ENCODE measurements at places on chromosomes 2 and 18.

GRCh38 chr2:42812899-42813479 lies 20.6 kb upstream of the HAAO start:
- DNase-seq = no peak

- DNase-seq = no peak
These were observed 11.0 kb upstream of the CBLN2 start for GRCh38 chr18:72555101-72555500.

- DNase-seq = no peak
These were observed 297.1 kb downstream of the AFF3 start for GRCh38 chr2:99845296-99845695.

DNA sequence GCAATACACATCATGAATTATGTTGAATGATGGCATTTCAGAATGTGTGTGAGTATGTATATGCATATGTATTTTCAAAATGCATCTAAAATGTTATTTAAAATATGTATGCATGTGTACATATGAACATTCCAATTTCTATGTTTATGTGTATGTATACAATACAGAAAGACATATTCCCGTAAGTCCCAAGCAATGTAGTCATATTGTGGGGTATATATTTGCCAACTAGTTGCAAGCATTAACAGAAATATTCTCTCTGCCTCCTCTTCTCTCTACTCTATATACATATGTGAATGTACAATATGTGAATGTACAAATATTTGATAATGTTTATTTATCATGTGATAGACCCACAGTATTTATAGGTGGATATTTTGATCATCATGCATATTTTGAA lies 345.8 kb upstream of the ZEB2 start:
- DNase-seq = no peak

- no peak for DNase-seq
These were observed 16.5 kb downstream of the DNAJC27 start for GRCh38 chr2:24955232-24955631.
